ENCODE measurements at places on chromosomes 1 and 21. TPM values are rescaled to one million over a fixed set of nuclear protein-coding genes. Genes with fewer than 3 reads are reported as not detected.

DNA sequence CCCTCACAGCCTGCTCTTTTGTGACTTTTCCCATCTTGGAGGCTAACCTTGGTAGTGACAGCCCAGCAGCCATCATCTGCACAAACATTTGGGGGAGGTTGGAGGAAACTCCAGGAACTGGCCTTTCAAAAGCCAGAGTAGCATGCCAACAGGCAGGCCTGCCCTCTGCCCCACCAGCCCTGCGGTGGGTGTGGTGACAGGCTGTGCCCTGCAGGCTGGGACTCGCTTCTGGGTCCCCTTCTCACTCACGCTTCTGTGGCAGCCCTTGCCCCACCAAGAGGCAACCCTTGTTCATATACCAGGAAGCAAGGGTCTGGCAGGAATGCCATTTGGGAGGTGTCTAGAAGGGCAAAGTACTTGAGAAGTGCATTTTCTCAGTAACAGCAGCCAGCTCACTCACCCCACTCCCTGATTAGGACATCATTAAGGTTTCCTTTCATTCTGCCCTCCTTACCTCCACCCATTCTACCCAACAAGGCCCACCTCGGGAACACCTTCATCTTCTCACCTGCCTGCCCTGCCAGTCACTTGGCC lies 20.8 kb upstream of the FAM3B start:
- DNase-seq = peak; percentile 36

DNA sequence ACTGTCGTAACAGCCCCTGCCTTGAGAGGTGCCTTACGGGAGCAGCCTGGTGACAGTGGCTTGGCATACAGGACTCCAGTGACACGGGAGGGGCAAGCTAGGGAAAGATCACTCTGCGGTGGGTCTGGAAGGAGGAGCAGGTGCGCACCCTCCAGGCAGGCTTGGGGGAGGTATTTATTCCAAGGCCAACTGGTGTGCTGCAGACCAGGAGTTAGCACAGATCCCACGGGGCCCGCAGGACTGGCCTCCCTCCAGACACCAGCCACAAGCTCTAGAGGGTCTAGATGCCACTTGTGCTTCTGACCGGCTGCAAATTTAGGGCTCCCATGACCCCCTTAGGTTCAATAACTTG lies 22.1 kb downstream of the PSEN2 start:
- no peak for DNase-seq

DNA sequence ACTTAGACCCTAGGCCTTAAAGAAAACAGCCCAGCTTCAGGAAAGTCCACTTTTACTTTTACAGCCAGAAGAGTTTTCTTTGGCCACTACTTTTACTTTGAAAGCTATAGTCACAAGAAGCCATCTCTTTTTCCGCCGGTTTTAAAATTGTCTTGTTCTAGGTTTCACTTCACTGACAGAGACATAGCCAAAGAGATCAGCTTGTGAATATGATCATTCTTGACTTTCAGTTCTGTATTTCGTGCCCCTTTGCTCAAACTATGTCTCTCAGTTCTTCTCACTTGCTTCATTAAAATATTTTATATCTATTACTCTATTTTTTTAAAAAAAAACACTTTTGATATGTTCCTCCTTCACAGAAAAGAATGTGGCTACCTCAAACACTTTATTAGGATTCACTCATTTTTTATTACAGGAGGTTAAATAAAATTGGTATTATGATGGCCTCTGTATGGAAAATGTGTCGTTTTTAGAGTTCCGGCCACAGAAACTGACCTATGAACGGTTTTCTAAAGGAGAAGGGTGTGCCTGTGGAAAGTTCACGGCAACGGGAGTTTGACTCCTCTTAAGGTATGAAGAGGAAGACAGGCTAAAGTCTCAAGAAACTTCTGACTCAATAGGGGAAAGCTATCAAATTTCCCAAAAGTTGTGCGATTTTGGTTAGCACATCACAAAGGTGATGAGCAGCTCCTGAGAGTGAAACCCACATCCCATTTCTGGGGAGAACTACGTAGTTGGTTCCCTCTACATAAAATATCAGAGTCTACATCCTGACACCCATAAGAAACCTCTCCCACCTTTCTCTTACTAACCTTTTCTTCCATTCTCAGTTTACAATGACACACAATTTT lies 1.2 kb downstream of the MCOLN2 start:
- DNase-seq = no peak

DNA sequence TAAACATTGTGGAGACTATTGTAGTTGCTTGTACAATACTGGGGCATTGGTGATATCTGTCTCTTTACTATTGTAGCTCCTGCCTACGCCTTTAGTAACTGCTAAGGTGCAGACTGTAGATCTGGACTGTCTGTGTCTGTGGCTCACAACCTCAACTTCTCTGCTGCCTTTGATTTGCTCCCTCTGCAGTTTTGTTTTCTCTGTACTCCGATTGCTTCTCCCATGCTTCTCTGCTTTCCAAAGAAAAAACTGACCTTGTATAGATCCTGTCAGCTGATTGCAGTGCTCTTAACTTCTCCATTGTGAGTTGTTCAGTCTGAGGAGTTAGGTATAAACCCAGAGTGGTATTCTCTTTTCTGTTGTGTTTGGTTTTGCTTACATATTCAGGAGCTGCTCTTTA lies 15.3 kb downstream of the MAGI3 start:
- no peak for DNase-seq

ZBTB8B gene
- total RNA-seq = not detected

BACH1 gene
- 107 TPM for total RNA-seq

CAMTA1 gene
- total RNA-seq = 49.1 TPM

Measured in stomach (tissue), 19 donors.